NCI-H446 (cell line): ENCODE measurements at places on chromosomes 3 and 15.

- DNase-seq: no peak
Measured at GRCh38 chr3:133491481-133492059, 81.9 kb upstream of the CDV3 start.

GRCh38 chr3:170331143-170331542 is 26.4 kb upstream of the SKIL start:
- no peak for DNase-seq

DNA sequence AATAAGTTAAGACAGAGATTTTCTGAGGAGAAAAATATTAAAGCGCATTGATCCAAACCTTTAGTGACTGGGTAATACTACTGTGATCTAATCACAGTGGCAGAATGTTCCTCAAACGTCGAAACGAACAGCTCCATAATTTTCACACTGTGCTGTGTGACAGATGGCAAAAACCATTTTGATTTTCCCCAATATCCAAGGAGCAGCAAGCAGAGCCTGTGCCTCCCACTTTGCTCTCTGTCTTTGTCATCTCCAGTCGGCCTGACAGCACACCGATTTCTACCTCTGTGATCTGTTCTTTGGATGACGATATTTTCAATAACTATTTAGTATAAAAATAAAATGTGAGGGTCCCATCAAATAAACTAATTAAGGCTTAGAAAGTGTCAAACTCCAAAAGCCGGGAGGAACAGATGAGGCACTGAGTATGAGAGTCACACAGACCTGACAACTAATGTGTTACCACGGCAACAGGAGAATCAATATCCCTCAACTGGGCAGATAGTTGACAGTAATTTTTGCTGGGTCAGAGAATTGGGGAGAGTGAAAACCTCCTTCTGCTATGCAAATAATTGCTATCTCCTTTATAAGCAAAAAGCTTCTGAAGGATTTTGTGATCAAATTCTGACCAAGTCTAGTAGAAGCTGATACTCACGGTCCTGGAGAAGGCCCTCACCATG is 489.1 kb upstream of the CFAP20DC start:
- DNase-seq: no peak

- DNase-seq: no peak
Measured at GRCh38 chr3:156750191-156750873, 75.8 kb upstream of the LEKR1 start.

DNA sequence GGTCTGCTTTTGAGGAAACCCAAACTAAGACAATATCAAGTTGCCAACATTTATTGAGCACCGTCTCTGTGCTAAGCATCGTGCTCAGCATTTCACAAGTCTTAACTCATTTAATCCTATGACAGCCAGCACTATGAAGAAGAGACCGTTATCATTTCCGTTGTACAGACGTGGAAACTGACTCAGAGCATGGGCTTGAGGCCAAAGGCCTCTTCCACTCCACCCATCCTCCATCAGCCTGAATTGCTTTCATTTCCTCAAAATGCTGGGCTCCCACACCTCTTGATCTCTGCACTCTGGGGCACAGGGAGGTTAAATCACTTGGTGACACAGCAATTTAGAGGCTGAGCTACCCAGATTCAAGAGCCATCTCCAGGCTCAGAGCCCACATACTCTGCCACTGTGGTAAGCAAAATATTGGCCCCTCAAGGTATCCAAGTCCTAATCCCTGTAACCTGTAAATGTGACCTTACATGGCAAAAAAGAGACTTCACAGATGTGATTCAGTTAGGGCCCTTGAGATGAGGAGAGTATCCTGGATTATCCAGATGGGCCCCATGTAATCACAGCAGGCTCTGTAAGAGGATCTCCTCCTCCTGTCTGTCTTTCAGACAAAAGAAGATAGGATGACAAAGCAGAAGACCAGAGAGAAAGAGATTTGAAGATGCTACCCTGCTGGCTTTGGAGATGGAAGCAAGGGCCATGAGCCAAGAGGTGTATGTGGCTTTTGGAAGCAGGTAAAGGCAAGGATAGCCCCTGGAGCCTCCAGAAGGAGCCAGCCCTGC is 24.3 kb upstream of the FLNB start:
- no peak for DNase-seq

GRCh38 chr3:71011565-71012287 is 571.8 kb downstream of the FOXP1 start:
- DNase-seq: no peak

GRCh38 chr3:144028798-144029411 is 57.3 kb downstream of the DIPK2A start:
- DNase-seq: no peak

DNA sequence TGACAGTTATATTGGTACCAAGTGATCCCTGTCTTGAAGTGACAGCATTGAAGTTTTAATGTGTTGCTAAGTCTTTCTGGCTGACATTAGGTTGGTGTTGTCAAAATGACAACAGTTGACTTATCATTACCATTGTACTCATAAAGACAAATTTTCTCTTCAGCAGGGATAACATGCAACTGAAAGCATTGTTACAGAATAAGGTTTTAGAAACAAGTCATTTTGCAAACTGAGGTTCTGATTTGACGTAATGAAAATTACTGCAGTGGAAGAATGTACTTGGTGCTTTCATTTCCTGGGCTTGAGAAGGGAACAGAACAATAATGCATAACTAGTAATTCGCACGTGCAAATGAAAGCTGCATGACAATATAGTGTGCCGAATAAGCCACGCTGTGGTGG is 75.1 kb downstream of the MOBP start:
- DNase-seq: no peak

- DNase-seq: no peak
Measured at GRCh38 chr3:175737646-175738572, 878.8 kb downstream of the NAALADL2 start.

DNA sequence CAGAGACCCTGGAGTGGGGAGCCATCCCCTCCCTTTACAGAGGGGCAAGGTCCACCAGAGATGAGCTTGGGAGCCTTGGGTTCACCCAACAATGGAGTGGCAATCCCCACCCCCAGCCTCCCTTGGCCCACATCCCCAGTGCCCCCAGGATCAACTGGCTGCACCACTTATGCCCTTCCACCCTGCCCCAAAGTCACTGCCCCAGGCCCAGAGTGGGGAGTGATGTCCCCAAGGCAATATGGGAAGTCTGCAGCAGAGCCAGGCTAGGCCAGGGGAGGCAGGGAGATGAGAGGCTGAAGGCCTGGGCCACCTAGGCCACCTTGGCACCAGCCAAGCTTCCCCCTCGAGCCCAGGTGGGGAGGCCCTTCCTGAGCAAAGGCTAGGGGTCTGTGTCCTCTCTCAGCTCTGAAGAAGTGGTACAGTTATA is 145.5 kb downstream of the SMAD6 start:
- DNase-seq: no peak

GRCh38 chr3:42149532-42149931 is 58.4 kb downstream of the TRAK1 start:
- DNase-seq: no peak

GRCh38 chr15:47872208-47872607 is 154.9 kb downstream of the SEMA6D start:
- no peak for DNase-seq

DNA sequence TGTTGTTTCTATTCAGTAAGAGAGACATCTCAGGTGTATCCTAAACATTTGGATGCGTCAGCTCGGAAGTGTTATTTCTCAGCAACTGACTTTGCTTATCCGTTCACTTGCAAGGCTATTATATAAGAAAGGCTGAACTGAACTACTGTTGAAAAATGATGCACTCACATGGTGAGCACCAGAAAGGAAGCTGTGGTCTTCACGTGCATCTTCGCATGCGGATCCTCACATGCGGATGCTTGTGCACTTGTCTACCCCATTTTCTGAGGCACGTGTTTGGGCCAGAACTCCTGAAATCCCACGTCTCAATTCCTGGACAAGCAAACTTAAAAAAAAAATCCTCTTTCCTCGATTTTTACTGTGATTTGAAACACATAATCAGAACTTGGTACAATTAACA is 63.2 kb downstream of the PDZRN3 start:
- no peak for DNase-seq

DNA sequence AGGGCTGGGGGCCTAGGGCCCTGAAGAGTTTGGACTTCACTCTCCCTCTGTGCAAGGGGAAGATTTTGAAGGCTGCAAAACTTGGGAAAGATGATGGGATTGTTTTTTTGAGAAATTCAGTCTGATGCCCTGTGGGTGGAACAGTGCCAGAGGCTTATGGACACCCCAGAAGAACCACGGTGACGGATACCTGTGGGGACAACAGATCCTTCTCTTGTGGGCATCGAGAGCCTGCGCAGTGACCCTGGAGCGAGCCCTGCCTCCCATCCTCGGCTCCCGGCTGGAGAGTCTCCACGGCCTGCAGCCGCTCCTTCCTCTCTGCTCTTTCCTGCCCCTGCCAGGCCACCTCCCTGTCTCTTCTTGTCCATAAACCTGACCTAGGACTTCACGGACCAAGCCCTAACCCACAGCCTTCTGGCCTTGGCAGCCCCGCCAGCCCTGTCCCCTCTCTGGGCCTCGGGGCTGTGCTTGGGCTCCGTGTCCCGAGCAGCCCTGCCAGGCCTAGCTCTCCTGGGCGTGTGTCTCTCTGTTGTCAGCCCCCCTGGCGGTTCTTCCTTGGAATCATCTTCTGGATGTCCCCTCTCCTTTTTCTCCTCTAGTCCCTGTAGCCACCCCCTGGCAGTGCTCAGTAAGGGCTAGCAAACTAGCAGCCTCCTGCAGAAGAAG is 98.4 kb downstream of the VGLL4 start:
- DNase-seq: no peak

DNA sequence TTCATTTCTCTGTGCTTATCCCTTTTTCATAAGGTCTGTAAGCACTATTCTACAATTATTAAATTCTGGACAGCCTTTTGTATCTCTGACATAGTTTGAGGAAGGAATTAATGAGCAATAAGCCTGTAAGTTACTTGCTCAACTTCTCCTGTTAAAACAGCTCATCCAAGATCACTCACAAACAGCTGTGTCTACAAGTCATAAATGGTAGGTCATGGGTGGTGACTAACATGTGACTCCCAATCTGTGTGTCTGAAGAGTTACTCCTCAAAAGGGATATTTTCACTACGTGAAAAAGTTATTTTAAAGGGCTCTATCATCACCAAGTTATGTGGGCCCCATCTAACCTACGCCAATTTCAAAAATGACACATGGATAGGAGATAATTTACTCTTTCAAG is 145.2 kb upstream of the CBLB start:
- no peak for DNase-seq

GRCh38 chr3:142853270-142854168 is 35.4 kb downstream of the PCOLCE2 start:
- peak; percentile 48 for DNase-seq

DNA sequence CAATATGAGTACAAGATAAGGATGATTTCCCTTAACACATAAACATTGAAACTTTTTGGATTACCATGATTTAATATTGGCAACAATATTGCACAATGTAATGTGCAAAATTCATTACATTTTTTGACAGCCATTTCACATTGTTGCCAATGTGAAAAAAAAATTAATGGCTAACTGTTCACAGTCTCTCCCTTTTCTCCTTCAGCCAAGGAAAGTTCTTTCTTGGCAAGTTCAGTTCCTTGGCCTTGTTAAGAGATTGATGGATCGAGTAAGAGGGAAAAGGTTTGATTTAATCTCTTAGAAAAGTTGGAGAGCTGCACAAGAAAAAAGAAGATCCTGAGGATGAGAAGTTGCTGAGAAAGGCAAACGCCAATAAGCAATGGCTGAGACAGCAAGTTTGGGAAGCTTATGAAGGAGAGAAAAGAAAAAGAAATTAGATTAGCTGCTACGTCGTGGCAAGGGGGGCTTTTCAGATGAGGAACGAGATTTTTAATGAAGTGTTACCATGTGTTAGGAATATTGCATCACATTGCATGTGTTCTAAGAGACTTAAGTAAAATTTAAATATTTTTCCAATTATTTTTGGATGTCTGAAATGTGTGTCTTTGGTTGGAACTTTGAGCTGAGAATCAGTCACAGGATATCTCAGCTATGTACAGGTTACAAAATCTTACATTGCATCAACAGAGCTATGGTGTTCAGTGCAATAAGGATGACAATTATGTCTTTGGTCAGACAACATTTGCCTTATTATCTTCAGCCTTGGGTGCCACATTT is 61.4 kb upstream of the ZNF280D start:
- DNase-seq: no peak

DNA sequence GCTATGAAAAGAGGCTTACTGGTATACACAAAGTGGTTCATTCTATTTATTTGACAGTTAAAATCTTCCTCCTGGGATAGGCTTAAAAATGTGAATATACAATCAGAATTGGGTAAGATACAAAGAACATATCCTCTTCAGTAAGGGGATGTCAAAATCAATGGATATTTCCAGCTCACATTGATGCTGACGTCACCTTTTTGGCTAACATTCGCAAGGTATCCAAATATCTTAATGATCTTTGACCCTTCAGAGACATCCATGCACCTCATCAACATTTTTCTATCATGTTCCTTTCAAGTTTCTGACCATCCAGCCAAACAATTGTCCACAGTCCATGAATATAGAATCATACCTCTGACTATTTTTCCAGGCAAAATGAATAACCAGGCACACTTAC is 697.3 kb downstream of the NR2F2 start:
- no peak for DNase-seq

- no peak for DNase-seq
Measured at GRCh38 chr15:80735344-80735743, 40.2 kb downstream of the ABHD17C start.

DNA sequence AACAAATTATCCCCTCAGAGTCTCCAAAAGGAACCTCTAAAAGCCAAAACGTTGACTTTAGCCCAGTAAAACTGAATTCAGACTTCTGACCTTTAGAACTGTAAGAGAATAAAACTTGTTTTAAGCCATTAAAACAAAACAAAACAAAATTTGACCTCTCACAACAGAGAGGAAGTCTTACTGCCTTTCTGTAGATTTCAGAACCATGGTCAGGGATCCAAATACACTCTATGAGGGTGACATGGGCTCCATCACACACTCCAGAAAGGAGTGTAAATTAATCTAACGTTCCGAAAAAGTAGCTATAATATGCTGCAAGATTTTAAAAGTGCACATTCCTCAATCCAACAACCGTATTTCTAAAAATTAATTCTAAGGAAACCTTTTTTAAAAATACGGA is 19.2 kb upstream of the RPL14 start:
- DNase-seq: no peak

- peak; percentile 40 for DNase-seq
Measured at GRCh38 chr15:78811124-78811824, at the start of gene ADAMTS7. Gene ADAMTS7, minus strand, starts transcription at chr15:78811464. Its CDS starts 244 bp downstream, at chr15:78811220.

DNA sequence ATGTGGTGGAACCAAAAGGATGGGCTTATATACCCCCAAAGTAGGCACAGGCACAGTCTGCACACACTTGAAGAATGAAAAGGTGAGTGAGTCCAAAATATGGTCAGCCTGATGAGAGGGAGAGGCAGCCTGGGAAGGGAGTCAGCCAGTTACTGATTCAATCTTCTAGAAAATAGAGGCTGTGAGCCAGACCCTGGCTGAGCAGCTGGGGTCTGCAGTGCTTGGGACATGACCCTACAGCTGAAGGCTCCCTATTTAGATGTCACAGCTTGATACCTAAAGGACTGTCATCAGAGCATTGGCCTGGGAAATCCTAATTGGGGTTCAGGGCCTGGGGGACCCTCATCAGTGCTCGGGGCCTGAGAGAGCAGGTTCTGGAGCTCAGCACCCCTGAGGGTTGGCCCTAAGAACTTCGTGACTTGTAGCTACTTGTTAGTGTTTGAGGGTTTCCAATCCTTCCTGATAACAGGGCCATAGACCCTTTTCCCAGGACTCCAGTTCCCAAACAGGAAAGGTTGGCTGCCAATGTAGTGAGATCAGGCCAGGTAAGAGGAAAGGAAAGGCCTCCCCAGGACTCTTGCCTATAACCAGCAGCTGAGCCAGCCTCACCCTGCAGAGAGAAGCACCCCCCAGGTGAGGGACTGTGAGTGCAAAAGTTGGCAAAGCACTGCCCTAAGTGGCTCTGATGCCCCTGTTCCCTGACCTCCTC is 54.7 kb upstream of the SLCO2A1 start:
- no peak for DNase-seq
